ENCODE measurements at places on chromosomes 16 and 17.

DNA sequence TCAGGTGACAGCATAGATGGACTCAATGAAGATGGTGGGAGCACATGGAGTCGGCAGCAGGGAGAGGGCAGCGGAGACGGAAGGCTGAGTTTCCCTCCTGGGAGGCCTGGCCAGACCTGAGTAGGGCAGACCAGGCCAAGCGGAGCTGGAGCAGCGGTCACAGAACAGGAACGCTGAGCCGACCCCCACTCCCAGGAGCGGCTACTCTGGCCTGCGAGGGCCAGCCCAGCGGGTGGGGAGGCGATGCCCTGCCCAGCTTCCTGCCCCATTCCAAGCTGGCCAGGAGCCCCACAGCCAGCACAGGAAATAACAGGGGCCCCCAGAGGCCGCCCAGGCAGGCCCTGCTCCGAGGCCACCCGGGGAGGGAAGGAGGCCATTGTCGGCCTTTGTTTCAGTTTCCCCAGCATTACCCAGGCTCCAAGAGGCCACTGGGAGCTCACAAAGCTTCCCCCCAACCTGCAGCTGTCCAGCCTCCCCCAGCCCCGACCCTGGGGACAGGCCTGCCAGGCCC, 79.8 kb downstream of the ZNF423 start:
- no peak for DNase-seq

- DNase-seq: no peak
Measured at GRCh38 chr16:81601008-81601428, 156.4 kb downstream of the CMIP start.

DNA sequence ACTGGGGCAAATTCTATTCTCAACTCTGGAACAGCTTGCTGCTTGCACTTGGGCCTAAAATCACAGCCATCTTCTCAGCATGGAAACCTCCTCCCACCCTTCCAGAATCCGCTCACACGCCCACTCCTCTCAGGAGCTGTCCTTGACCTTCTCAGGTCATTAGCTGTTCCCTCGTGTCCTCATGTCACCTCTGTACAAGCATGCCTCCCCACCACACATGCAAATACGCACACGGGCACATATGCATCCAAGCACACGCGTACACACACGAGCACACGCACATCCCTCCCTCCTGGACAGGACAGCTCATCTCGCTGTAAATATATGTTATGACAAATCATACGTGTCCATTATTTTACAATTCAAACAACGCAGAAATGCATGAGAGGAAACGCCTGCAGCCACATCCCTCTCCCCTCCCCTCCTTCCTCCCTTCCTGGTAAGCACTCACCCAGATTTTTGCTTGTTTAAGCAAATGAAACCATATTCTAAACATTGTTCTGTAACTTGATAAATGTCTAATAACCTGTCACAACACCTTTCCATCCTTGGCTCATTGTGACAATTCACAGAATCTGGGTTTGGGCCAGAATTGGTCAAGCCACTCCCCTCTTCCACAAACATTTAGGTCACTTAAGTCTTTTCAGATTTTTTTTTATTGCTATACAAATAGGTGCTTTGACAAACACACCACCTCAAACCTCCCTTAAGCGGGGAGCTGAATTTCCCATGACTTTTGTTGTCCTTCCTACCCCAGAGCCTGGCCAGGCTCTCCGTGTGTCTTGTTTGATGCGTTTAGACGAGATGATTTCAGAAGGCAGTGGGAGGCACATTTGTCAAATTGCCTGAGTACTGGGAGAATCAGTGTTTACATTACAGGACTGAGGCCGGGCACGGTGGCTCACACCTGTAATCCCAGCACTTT, 41.7 kb downstream of the DNAH17 start:
- DNase-seq: no peak

DNA sequence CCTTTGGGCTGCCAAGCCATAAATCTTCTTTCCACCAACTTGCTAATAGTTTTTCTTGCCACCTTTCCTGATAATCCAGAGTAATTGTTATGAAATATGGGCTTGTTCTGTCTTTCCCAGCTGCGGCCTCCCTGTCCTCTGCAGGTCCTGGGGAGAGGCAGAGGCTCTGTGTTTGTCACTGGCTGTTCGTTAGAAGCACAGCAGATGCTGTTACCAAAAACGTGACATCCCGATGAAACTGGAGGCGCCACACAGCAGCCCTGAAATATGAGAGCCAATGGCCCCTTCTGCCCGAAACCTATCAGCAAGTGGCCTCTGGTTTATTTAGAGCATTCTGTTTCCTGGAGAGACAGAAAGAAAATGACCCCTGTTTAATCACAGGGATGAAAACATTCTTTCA, 115.1 kb upstream of the ANKFN1 start:
- no peak for DNase-seq

GRCh38 chr17:16329519-16330271, 23.6 kb downstream of the CENPV start:
- no peak for DNase-seq

- no peak for DNase-seq
Measured at GRCh38 chr16:86854626-86855294, 276.4 kb downstream of the FOXL1 start.

DNA sequence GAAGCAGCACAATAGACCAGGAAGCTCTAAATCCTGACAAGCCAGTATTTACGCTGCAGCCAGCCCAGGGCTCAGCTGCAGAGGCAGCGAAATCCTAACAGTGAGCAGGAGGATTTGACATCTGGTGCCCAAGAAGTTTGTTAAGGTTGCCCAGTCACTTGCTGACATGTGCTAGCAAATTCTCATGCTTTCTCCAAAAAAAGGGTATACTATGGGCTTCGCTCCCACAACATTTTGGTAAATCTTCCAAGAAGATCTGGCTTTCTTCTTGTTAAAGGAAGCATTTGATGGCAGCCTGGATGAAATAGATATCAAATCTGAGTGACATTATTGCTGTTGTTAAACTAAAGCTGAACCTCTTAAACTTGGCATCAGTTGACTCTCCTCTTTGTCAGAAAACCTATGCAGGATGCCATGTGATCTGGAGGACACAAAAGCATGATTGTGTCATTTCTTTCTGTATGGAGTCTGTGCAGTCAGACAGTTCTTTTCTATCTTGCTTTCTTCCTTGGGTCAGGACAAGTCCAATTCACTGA, 949.7 kb upstream of the RBFOX1 start:
- no peak for DNase-seq

- no peak for DNase-seq
Measured at GRCh38 chr17:42477173-42477572, 18.5 kb downstream of the ATP6V0A1 start.

DNA sequence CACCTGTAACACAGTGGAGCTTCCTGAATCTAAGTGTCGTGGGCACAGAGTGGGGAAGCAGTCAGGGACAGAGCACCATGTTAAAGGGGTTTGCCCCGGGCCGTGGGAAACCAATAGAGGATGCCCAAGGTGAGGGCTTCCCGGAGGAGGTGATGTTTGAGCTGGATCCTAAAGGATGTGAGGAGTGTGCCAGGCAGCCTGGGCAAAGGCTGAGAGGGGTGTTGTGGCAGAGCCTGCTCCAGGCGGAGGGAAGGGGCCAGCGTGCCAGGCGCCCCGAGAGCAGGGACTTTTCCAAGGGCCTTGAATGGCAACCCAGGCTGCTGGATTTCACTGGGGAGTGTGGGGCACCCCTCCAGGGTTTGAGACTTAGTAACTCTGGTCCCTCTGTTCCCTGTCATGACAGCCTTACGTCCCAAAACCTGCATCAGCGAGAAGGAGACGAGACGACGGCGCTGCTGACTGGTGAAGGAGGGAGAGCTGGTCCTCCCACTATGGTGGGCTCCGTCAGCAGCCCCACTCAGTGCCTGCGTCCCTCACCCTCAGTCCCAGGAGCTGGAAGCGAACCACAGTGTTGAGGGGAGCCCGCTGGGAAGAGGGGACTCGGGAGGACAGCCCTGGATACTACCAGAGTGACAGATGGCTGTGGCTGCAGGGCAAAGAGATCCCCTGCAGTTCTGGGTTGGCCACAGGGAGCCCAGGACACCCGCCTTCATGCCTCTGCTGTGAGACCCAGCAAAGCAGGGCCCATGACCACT, 228.4 kb downstream of the KATNIP start:
- DNase-seq: no peak

GRCh38 chr16:68356249-68356918, 45.6 kb downstream of the PRMT7 start:
- no peak for DNase-seq

DNA sequence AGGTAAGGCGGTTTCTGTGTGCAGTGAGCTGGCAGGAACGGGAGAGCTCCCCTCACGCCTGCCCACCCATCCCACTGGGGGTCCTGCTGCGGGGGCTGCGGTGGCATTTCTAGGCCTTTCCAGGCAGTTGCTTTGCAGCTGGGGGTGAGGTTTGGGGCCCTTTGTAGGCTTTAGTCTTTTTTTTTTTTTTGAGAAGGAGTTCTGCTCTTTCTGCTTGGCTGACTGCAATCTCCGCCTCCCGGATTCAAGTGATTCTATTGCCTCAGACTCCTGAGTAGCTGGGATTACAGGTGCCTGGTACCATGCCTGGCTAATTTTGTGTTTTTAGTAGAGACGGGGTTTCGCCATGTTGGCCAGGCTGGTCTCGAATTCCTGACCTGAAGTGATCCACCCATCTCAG, 11.1 kb downstream of the TSC2 start:
- no peak for DNase-seq

DNA sequence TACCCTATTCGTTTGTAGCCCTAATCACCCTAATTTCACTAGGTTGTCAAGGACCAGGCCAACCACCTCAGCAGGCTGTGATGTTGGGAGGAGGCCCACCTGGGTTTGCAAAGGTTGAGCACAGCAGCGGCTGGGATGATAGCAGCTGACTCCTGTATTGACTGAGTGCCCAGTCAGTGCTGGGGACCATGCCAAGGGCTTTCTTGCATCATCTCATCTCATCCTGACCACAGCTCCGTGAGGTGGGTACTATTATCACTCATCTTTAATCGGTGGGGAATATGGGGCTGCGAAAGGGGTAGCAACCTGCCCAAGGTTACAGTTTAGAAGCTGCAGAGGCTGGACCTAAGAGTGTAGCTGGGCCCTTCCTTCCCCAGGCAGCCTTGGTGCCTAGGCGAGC, 11.7 kb downstream of the ATPAF2 start:
- DNase-seq: no peak

- no peak for DNase-seq
Measured at GRCh38 chr17:63476459-63476853, 405 bp upstream of the ACE start.

DNA sequence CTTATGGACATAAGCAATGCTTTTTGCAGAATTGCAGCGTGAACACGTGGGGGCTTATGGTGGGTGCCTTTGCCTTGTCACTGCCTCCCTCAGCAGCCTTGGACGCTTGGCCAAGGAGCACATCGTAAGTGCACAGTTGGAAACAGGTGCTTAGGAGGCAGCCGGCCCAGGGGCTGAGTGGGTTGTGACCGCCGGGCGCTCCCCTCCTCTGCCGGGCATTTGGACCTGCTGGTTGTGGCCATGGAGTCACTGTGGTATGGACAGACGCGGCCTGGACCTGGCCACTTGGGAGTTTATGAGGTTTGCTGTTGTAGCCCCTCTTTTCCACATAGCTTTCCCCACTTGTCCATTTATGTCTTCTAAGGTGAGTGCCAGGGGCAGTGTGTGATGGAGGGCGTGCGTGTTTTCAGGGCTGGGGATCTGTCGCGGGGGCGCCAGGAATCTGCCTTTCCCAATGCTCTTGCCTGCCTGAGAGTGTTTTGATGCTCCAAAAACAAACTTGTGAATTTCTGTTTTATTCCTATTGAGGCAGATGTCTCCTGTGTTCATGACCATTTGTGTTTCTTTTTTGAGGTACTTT, 49.2 kb downstream of the PDPK1 start:
- no peak for DNase-seq

- DNase-seq: peak; percentile 52
Measured at GRCh38 chr17:81833160-81833920, at the start of gene MCRIP1. Gene MCRIP1, minus strand, starts transcription at chr17:81833291. Its CDS starts 8,785 bp downstream, at chr17:81824506.

DNA sequence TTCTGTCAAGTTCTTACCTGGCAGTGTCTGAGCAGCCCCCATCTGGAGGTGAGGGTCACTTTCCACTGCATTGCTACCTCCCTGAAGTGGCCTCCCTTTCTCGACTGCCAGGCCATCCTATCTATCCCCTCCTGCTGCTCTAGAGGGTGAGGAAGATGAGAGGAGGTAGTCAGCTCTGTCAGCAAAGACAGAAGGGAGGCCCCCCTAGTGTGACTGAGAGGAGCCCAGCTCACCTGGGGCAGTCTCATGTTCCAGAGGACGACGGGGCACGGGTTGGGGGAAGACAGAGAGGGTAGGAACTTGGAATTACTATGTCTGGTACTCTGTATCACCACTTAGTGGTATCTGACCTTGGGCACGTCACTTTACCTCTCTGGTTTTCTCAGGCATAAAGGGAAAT, 22.0 kb downstream of the MYO19 start:
- DNase-seq: no peak

GRCh38 chr16:85696781-85697180, 8.0 kb upstream of the GINS2 start:
- DNase-seq: no peak

DNA sequence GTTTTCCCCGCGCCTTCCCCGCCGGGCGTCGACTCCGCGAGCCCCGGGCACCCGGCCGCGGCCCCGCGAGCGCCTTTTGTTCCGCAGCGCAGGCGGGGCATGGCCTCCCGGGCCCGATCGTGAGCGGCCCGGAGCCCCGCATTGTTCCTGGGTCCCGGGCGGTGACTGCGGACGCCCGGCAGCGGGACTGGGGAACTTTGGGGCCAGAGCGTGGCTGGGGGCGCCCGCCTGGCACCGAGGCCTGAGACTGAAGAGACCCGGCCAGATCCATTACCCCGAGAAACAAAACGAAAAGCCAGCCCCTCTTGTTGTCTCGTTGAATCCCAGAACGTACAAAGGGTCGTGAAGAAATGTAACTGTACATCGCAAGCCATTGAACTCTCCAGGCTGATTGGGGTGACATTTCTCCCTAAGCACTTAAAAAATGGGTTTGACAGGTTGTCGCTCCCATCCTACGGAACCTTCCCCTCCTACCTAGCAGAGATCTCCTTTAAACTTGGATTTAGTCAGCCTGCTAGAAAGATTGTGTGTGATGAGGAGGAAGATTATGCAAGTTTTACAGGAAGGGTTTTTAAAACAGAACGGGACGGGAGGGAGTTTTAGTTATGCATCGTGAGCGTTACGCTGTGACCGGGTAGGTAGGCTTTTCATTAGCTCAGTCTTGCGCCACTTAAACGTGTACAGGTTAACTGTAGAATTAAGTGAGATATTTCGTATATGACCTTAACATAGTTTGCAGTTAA, 825 bp downstream of the METTL9 start:
- no peak for DNase-seq

DNA sequence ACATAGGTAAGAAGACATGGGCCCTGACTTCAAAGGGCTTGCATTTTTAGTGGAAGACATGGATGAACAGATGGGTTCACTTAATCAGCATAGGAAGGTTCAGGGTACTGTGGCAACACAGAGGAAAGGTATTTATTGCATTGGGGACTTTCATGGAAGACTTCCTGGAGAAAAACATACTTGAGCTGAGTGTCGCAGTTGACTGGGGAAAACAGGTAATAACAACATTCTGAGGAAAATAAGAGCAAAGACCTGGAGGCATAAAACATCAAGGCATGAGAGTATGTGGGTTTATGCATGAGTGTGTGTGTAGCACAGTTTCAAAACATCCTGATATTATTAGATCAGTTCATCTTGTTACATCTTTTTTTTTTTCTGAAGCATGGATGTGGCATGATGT, 82.7 kb downstream of the MAP2K6 start:
- no peak for DNase-seq

All from cortex of kidney (tissue), 1 donor.